ENCODE measurements at places on chromosomes 3 and 15.

DNA sequence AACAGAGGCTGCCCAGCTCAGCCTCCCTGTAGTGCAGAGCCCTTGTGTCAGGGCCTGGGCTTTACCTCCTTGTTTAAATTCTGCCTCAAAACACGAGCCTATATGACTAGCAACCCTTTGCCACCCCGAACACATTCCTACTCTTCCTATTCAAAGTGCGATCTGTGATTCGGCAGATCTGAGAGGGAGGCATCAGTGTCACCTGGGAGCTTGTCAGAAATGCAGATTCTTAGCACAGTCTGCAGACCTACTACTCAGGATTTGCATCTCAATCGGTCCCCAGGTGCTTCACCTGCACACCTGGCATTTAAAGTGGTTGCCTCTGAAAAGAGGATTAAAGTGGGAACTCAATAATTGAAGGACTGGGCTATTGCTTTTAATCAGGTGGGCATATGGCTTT is 273.2 kb upstream of the TOPAZ1 start:
- no peak for DNase-seq
- peaks cover 16% of the 10 kb centered on the region for H3K27me3 ChIP-seq
- no peak overlapping the region for H3K4me3 ChIP-seq
- no peaks in the 10 kb centered on the region for H3K4me1 ChIP-seq

- H3K4me1 ChIP-seq, result no peaks in the 10 kb centered on the region
- 0 out of 2 replicates have a peak, but pooled peaks cover 3% of the 10 kb centered on the region for H3K36me3 ChIP-seq
- no peak for DNase-seq
- no peak overlapping the region for H3K27ac ChIP-seq
- H3K27me3 ChIP-seq, result no peaks in the 10 kb centered on the region
Measured at GRCh38 chr3:136712941-136713340, 39.2 kb downstream of the STAG1 start.

- no peak for DNase-seq
- peaks cover 3% of the 10 kb centered on the region for H3K4me1 ChIP-seq
- H3K36me3 ChIP-seq, result no peaks in the 10 kb centered on the region
Measured at GRCh38 chr15:41504751-41505492, 8.7 kb downstream of the LTK start.

GRCh38 chr15:87710406-87710805 is 546.1 kb downstream of the NTRK3 start:
- no peak overlapping the region for H3K27ac ChIP-seq
- no peaks in the 10 kb centered on the region for H3K27me3 ChIP-seq
- peak; percentile 35 for DNase-seq
- no peak overlapping the region for H3K4me3 ChIP-seq
- H3K4me1 ChIP-seq, result no peaks in the 10 kb centered on the region

DNA sequence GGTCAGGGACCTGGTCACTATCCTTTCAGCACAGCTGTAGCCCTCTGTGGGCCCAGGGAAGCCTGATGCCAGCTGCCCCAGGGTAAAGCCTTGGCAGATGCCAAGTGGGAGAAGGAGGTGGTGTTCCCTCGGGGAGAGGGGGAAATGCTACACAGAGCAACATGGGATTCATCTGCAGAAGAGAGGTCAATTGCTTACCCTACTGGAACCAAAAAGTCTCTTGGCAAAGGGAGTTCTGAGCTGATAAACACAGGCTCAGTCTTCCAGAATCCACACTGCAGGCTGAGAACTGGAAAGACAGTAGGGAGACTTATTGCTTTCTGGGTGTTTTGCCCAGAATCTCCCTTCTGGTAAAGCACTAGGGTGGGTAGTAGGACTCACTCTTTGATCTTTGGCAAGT is 100.1 kb upstream of the NEO1 start:
- no peaks in the 10 kb centered on the region for H3K4me1 ChIP-seq
- H3K27me3 ChIP-seq, result no peaks in the 10 kb centered on the region
- no peak overlapping the region for H3K27ac ChIP-seq
- DNase-seq, result no peak
- H3K4me3 ChIP-seq, result no peak overlapping the region

- no peak overlapping the region for H3K27ac ChIP-seq
- H3K4me3 ChIP-seq, result no peak overlapping the region
- no peaks in the 10 kb centered on the region for H3K27me3 ChIP-seq
- no peak for DNase-seq
Measured at GRCh38 chr3:20809356-20809755, 623.4 kb upstream of the SGO1 start.

- H3K4me3 ChIP-seq, result no peak overlapping the region
- no peak overlapping the region for H3K27ac ChIP-seq
- H3K36me3 ChIP-seq, result no peaks in the 10 kb centered on the region
- no peaks in the 10 kb centered on the region for H3K27me3 ChIP-seq
- peaks cover 22% of the 10 kb centered on the region for H3K4me1 ChIP-seq
Measured at GRCh38 chr15:96232335-96232734, 98.2 kb upstream of the NR2F2 start.

DNA sequence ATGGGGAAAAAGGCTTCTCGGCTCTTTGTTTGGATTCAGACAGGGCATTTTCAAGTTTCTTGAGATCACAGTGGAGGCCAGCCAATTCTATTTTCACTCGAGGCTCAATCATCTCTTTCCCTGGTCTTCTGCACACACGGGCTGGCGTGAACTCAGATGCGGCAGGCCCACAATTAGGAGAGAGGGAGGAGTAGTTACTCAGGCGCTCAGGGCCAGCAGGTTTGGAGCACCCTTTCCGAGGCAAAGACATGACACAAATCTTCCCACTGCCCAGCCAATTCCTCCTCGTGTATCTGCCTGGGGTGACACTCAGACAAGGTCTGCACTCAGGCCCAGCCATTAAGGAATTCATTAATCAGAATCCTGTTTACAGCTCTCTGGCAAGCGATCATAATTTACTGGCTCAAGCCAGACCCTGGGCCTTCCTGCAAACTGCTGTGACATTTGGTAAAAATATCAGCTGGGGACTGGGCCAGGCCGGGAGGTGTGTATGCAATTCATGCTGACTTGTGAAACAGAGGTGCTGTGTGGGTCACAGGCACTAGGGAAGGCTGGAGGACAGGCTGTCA is 68.1 kb upstream of the TLE3 start:
- H3K36me3 ChIP-seq, result no peaks in the 10 kb centered on the region
- no peaks in the 10 kb centered on the region for H3K27me3 ChIP-seq
- H3K4me3 ChIP-seq, result no peak overlapping the region
- DNase-seq, result peak; percentile 30
- H3K27ac ChIP-seq, result no peak overlapping the region

DNA sequence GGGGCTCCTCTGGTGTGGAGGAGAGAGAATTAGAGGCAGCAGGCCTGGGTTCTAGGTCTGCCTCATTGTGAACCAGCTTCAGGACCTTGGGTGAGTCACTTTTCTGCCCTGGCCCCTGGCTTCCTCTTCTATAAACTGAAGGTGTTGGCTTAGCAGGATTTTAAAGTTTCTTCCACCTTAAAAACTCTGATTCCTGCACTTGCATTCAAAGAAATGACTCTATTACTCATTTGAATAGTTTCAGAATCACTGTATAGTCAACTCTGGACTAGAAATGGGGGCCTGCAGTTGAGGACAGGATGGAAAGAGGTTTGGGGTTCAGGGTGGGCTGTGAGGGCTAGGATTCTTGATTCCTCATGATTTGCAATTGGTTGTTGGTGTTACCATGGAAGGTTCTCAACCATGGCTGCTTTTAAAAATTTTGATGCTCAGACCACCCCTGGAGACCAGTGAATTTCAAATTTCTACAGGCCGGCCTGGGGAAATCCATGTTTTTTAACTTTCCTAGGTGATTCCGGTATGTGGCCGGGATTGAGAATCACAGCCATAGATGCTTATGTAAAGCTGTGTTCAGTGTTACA is 19.9 kb downstream of the SMAD3 start:
- no peak overlapping the region for H3K4me3 ChIP-seq
- DNase-seq, result peak; percentile 37
- no peaks in the 10 kb centered on the region for H3K36me3 ChIP-seq
- peaks cover 70% of the 10 kb centered on the region for H3K4me1 ChIP-seq

DNA sequence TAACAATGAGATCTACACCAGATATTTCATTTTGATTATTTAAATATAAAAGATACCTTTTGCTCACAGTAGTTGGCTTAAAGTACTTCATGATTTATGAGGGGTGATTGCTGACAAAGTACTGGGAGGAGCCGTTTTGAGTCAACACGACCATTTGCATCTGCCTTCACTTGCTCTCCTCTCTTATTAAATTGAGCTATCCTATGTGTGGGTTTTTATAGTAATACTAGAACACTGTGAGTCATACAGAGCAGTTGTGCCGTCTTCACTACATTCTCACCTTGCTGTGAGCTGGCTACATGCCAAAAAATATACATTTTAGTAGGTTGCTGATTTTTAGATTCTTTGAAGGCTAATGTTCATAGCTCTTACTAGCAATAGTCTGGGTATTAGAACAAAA is 161.2 kb downstream of the ALCAM start:
- H3K4me1 ChIP-seq, result peaks cover 24% of the 10 kb centered on the region
- peaks cover 14% of the 10 kb centered on the region for H3K36me3 ChIP-seq
- H3K4me3 ChIP-seq, result no peak overlapping the region
- no peak overlapping the region for H3K27ac ChIP-seq
- peak; percentile 38 for DNase-seq

- no peaks in the 10 kb centered on the region for H3K4me1 ChIP-seq
- no peak for DNase-seq
- no peak overlapping the region for H3K4me3 ChIP-seq
- no peak overlapping the region for H3K27ac ChIP-seq
- no peaks in the 10 kb centered on the region for H3K36me3 ChIP-seq
- H3K27me3 ChIP-seq, result no peaks in the 10 kb centered on the region
Measured at GRCh38 chr3:23136054-23136453, 67.1 kb upstream of the UBE2E2 start.

GRCh38 chr15:69346112-69346511 is 47.4 kb downstream of the PAQR5 start:
- no peaks in the 10 kb centered on the region for H3K27me3 ChIP-seq
- H3K36me3 ChIP-seq, result no peaks in the 10 kb centered on the region
- H3K4me1 ChIP-seq, result peaks cover 4% of the 10 kb centered on the region
- DNase-seq, result peak; percentile 59

DNA sequence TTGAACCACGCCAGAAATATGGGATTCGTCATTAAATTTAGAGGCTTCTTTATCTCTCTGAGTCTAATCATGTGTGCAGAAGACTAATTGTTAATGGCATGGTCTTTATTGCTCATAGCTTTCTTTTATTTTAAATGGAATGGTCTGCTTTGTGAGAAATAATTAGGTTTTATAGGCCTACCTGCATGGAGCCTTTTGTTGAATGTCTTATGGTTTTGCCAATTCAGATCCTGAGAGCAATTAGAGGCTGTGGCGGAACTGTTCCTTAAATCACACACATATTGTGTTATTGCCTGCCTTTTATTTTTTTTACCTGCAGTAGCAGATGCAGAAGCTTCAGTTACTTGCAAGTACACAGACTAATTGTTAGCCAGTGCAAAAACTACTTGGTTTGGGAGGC is 306.2 kb downstream of the NLGN1 start:
- no peaks in the 10 kb centered on the region for H3K36me3 ChIP-seq
- no peaks in the 10 kb centered on the region for H3K27me3 ChIP-seq
- no peak overlapping the region for H3K4me3 ChIP-seq

DNA sequence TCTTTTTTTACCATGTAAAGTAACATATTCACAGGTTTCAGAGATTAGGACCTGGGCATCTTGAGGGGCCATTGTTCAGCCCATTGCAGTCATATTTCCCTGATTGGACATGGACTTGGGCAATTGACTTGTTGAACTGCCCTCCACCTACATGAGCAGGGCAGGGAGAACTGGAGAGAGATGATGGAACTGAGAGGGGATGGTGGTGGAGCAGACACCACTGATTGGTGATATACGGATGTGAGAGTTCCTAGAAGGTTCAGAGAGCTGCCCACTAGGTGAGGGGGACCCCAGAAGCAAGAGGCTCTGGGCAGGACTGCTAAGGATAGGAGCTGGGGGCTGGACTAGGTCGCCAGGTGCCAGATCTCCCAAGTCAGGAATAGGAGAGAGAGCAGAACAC is 37.8 kb upstream of the SIAH2 start:
- no peaks in the 10 kb centered on the region for H3K36me3 ChIP-seq
- no peaks in the 10 kb centered on the region for H3K4me1 ChIP-seq
- H3K27me3 ChIP-seq, result peaks cover 19% of the 10 kb centered on the region
- no peak overlapping the region for H3K27ac ChIP-seq

- H3K4me1 ChIP-seq, result no peaks in the 10 kb centered on the region
- no peaks in the 10 kb centered on the region for H3K27me3 ChIP-seq
- H3K4me3 ChIP-seq, result no peak overlapping the region
Measured at GRCh38 chr3:179943117-179943880, 93.4 kb downstream of the PEX5L start.

DNA sequence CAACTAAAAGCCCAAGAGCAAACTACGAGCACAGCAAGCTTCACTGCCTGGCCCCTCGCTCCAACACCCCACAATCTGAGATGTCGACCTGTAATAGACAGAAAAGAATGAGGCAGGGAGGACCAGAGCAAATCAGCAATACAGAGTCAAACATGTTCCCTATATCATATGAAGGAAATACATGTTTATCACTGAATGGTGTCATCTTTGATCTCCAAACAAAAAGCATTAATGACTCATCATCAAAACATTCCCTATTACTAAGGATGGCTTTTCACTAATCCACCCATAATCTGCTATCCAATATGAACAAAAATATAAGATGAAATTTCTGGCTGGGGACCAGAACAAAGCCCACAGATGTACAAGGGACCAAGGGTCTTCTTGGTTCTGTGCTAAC is 34.7 kb downstream of the MYO5A start:
- peak; percentile 26 for DNase-seq
- no peaks in the 10 kb centered on the region for H3K36me3 ChIP-seq
- peaks cover 25% of the 10 kb centered on the region for H3K4me1 ChIP-seq
- no peak overlapping the region for H3K4me3 ChIP-seq

DNA sequence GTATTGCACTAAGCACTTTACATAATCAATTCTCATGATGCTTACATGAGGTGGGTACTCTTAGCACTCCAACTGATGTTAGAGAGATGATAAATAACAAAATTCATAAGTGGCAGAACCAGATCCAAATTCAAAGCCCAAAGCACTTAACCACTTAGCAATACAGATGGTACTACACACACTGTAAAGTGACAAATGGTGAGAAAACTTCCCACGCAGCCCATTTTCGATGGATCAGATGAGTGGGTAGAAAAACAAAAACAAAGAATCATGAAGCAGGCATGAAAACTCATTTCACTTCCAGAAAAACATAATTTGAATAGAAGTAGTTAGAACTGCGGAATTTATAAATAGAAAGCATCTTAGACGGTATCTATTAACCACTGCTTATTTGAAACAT is 66.2 kb downstream of the FRMD4B start:
- H3K27me3 ChIP-seq, result no peaks in the 10 kb centered on the region
- H3K4me1 ChIP-seq, result no peaks in the 10 kb centered on the region
- H3K36me3 ChIP-seq, result no peaks in the 10 kb centered on the region
- no peak for DNase-seq
- H3K4me3 ChIP-seq, result no peak overlapping the region
- no peak overlapping the region for H3K27ac ChIP-seq

- no peaks in the 10 kb centered on the region for H3K4me1 ChIP-seq
- H3K36me3 ChIP-seq, result no peaks in the 10 kb centered on the region
- no peak overlapping the region for H3K27ac ChIP-seq
- H3K27me3 ChIP-seq, result no peaks in the 10 kb centered on the region
- DNase-seq, result no peak
Measured at GRCh38 chr3:89221924-89222323, 114.5 kb downstream of the EPHA3 start.

Measured in GM23248 (cell line).